ENCODE measurements at places on chromosomes 4 and X.

DNA sequence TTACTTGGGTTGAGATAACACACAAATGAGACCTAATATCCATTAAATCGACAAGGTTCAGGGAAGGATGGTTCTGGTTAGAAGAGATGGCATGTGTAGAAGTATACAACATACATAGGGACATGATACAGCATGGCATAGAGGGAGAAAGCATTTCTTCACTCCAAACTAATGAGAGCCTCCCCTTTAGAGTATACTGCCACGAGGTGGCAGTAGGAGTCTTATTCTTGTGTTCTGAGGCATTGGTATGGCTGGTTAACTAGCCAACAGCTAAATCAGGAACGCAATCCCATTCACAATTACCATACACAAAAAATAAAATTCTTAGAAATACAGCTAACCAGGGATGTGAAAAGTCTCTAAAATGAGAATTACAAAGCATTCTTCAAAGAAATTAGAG is 29.1 kb upstream of the TRO start:
- no peak for DNase-seq

- no peak for DNase-seq
Measured at GRCh38 chr4:29558789-29559188, 1161.4 kb upstream of the PCDH7 start.

GRCh38 chrX:102712981-102713625 is 855 bp downstream of the GPRASP2 start:
- no peak for DNase-seq

DNA sequence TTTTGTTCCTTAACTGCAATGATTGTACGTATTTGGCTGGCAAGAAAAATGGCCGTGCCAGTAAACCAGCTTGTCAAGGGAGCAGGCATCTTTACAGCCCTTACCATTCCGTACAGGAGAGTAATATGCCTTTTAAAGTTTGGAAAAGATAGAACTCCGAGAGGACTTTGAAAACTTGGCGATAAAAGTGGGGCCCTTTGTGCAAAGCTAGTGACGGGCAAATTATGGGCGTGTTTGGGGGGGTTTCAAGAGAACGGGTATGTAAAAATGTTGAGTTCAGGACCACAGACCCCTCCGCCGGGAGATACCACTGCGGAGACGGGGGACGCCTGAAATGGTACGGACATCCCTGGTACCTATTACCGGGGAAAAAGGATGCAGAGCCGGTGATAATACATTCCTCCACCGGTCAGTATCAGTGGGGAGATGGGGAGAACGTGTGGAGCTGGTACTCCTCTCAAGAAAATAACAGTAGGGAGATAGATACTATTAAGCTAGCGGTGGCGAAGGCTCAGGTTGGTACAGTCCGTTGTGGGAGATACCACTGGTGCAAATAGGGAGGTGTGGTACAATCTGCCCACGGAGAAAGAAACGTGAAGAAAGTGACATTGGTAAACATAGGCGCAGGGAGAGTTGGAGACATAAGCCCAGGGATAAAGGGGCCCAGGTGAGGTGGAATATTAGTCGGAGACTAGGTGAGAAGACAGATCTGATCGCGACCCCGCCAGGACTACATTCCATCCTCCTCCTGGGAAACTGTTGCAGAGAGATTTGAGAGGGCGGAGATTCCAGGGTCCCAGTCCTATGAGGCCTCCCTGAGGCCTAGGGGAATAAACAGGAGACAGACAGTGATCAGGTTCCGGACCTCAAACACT is 14.5 kb downstream of the SPACA5 start:
- DNase-seq = no peak

DNA sequence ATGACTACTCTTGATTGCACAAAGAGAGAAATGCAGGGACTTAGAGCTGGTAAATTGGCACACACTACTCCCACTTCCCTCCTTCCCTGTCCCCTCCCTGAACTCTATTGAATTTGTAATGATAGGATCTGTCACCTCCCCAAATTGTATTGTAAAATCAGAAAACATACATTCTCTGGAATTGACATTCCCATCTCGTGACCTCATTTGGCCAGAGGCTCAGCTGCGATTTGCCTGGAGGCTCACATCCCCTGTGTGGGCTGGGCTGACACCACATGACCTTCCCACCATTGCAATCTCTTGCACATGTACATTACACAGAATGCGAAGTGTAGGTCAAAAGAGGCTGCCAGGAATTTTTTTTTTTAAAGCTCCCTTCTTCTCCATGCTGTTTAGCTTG is 172.1 kb downstream of the MID1IP1 start:
- DNase-seq = no peak

DNA sequence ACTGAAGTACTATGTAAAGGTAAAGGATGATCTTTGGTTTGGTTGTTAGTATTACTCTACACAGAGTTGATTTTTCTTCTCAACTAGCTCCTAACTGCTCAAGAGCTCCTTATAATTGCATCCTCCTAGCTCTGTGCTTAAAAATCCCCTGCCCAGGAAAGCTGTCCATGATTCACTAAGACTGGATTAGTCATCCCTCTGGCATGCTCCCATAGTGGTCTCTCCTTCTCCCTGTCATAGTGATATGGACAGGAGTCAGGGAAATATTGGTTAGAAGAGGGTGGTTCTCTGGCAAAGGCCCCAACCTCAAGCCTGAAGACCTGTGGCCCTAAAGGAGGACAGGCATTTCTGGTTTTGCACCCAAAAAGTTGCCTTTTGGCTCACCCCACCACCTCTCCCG is 242.3 kb upstream of the KCNIP4 start:
- DNase-seq = no peak

DNA sequence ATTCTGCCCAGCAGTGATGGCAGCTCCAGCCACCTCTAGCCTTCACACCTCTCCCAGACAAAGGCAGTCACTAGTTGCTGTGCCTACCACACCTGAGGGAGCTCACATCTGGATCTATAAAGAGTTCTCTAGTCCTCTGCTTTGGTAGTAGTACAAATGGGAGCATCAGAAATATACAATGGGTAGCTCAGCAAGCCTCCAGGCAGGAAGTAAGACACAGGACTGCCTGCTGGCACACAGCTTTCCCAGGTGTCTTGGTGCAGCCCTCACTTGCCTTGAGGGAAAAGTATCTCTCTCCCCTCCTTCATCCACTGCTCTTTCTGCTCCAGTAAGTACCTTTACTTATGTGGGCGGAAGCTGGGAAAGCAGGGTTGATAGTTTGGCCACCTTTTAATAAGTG is 212.9 kb upstream of the SLC7A11 start:
- DNase-seq = no peak

GRCh38 chr4:47084111-47084510 is 52.7 kb downstream of the GABRB1 start:
- no peak for DNase-seq

GRCh38 chrX:71111141-71111843 is at the start of gene IL2RG:
IL2RG (minus strand) TSS chrX:71111577; CDS start chrX:71111539, 38 bp downstream.
- peak; percentile 41 for DNase-seq

DNA sequence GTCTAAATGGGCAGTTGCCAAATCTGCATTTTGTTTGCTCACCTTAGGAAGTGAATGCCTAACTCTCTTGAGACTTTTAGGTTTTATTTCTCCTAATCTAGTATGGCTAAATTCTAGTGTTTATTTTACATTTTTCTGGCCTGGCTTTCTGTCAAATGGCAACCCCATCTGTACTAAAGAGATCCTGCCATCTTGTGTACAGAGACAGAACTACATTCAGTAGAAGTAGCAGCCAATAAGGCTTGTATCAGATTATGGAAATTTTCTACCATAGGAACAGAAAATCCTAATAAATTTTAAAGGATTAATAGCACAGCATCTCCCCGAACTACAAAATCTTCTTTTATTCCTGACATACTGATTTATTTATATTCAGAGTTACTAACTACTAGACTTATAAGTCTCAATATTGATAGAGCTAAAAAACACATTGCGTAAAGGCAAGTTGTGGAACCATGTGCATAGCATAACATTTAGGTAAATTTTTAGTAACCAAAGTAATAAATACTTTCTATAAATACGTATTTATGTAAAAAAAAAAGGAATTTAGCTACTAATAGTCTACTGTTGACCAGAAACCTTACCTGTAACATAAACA is 45.5 kb downstream of the TMEM144 start:
- DNase-seq = no peak

GRCh38 chr4:143346206-143346605 is 9.5 kb downstream of the GAB1 start:
- DNase-seq = no peak

DNA sequence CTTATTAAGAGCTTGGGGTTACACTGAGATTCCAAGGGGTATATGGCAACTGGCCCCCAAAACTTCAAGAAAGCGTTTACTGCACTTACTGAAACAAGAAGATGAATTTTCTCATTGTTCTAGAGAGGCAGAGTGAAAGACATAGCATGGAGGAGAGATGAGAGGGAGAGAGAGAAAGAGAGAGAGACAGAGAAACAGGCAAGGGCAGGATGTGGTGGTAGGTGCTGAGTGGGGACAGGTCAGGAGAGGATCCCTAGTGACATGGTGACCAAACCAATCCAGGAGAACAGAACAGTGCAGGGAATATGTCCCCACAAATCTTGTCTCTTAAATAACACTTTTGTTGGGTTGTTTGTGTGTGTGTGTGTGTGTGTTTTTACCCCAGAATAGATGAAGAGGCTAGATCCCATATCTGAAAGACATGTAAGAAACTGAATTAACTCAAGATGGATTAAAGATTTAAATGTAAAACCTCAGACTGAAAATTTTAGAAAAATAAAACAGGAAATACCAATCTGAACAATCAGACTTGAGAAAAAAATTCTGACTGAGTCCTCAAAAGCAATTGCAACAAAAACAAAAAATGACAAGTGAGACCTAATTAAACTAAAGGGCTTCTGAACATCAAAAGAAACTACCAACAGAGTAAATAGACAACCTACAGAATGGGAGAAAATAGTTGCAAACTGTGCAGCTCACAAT is 202.2 kb downstream of the QDPR start:
- DNase-seq = no peak
